Stimulated activated CD8-positive, alpha-beta memory T cell treated with anti-CD3 and anti-CD28 coated beads, Interleukin-15, amount 100 ng/mL, for 1 hour (primary cell): ENCODE measurements at places on chromosomes 3 and 15.

GRCh38 chr15:73244333-73244732 lies 124.4 kb downstream of the HCN4 start:
- no peak for DNase-seq

GRCh38 chr3:134345202-134345601 lies 29.0 kb downstream of the AMOTL2 start:
- DNase-seq: no peak

DNA sequence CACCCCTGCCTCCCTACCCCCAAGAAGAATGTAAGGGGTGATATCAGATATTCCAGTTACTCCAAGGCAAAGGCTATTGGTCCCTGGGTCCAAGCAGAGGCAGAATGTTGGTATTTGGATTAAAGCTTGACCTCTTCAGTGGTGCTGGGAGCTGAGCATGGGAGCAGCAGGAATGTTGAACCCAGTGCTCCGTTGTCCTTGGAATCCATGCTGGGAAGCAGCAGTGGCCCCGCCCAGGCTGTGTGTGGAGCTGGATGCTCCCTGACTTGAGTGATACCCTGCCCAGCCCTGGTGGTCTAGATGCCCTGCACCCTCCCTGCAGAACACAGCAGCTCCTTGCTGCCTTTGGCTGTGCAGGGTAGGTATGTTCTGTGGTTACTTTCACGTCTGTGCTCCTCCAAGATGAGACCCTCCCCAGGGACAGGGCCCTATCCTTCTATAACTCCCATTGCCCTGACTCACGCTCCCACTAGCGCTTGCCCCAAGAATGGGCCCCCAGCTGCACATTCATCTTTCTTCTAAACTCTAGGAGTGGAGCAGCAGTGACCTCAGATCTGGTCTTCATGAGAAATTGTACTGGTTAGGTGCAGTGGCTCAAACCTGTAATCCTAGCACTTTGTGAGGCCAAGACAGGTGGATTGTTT lies 35.1 kb downstream of the UMPS start:
- no peak for DNase-seq

DNA sequence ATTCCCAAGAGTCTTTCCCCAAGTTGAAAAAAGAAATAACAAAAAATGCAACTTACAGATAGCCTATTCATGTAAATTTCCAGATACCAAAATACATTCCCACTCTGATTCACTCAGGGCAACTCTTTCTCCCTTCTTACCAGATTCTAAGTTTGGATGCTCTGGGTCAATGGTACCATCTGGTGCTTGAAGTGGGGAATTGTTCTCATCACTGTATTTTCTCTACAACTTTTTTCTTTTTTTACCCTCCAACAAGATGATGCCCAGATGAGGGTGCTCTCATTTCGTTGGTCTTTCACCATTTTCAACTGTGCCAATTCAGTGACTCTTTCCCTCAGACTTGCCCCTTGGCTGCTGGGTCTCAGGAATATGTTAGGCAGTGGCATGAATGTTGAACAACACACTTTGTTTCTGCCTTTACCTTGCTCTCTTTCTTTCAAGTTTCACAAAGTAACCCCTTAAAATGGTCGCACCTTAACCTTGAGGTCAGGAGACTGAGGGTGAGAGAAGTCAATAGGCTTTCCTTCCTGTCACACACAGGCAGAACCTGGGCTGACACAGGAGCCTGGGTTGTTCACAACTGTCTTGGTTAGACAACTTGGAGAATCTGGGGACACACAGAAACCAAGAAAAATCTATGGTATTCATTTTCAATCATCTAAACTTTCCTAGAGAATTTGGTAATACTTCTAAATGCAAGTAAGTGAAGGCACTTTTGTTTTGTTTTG lies 330.7 kb upstream of the SLCO3A1 start:
- no peak for DNase-seq

DNA sequence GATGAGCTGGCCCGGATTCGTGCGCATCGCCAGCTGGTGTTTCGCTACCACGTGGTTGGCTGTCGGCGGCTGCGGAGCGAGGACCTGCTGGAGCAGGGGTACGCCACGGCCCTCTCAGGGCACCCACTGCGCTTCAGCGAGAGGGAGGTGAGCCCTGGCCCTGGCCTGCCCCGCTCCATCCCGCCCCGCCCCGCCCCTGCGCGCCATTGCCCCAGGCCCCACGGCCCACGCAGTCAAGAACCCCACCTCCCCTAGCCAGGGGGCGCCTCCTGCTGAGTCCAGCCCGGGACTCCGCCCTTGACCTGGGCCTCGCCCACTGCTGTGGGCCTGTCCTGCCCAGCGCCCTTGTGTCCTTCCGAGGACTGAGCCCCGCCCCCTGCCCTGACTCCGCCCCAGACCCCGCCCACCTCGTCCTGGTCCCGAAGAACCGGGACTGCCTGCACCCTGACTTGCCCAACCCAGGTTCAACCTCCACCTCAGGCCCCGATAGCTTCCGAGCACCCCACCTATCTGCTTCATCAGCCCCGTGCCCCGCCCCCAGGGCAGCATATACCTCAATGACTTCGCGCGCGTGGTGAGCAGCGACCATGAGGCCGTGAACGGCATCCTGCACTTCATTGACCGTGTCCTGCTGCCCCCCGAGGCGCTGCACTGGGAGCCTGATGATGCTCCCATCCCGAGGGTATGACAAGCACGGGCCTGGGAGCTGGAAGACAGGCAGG lies 14.8 kb downstream of the NT5DC2 start:
- no peak for DNase-seq

DNA sequence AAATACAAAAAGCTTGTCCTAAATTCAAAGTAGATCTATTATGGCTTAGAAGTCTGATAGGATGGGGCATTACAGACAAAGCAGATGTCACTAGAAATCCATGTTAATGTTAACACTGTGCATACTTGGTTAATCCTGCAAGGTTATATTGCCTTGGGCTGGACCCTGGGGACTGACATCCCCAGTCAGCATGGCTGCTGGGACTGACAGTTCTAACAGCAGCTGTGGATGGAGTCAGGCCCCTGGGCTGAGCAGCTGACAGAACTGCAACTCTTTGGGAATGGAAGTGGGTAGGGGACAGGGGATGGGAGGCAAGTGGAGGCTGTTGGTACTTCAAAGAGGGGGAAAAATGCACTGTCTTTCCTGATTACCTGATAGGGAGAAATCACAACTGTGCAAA lies 7.5 kb downstream of the P2RY1 start:
- DNase-seq: no peak

DNA sequence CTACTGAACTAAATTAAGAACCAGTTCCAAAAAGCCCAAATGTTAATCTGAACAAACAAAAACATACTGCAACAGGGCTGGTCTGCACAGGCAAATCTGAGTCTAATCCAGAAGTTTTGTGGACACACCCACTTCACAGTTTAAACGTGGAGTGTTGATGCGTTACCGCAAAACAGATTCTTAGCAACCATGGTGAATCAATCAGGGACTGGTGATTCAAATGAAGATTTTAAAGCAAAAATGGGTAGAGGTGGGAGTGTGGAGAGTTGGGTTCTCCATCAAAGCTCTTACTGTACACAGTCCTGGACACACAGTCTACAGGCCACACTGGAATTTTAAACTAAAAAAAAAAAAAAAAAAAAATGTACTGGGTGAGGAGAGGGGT lies 5.2 kb downstream of the ANXA2 start:
- DNase-seq: no peak

GRCh38 chr3:190886945-190887344 lies 24.5 kb upstream of the GMNC start:
- no peak for DNase-seq

DNA sequence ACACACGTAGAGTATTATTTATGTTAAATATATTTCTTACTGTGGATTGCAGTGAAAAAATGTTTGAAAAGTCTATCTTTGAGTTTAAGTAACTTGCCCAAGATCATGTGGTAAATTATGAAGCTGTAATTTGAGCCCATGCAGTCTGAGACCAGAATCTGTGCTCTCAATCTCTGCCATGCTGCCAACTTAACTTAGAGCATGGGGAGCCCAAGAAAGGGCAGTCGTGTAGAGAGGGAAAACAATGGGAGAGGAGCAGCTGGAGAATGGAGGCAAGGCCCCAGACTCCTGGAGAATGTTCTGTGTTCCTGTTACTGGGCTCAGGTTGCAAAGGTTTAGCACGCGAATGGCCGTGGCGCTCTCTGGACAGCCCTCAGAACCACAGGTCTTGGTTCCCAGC lies 311.6 kb upstream of the RASGRP1 start:
- no peak for DNase-seq

DNA sequence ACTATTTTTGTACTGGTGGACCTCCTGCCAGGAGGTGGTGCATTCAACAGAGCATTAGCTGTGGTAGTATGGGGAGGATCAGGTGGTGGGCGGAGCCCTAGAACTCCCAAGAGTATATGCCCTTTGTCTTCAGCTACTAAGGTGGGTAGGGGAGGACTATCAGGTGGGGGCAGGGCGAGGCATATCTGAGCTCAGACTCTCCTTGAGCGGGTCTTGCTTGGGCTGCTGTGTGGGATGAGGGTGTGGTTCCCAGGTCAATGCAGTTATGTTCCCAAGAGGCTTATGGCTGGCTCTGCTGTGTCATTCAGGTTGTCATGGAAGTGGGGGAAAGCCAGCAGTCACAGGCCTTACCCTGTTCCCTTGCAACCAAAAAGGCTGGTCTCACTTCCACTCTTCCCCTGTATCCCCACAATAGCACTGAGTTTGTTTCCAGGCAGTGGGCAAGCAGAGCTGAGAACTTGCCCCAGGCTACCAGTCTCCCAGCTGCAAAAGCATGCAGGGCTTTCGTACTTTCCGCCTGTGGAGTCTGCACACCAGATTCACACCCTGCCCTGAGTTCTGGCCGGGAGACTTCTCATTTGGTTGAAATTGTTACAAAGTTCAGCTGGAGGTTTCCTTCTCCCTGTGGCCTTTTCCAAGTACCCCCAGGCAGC lies 93.7 kb upstream of the DPPA4 start:
- no peak for DNase-seq

DNA sequence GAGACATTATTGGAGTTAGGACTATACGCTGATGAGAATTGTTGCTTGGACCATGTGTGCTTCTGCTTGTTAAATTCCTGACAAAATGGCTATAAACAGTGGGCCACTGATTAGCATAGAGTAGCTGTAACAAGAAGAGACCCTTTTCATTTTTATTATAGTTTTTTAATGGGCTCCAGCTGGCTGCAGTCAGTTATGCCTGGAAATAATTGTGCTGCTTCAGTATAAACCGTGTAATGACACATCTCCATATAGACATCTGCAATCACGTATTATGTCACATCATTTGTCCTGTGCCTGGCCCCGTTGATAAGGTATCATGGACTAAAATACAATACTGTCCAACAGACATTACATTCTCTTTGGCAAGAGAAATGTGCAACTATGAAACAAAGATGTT lies 50.9 kb downstream of the ARPP21 start:
- no peak for DNase-seq

- no peak for DNase-seq
Measured at GRCh38 chr3:101038880-101039279, 45.7 kb upstream of the ABI3BP start.

DNA sequence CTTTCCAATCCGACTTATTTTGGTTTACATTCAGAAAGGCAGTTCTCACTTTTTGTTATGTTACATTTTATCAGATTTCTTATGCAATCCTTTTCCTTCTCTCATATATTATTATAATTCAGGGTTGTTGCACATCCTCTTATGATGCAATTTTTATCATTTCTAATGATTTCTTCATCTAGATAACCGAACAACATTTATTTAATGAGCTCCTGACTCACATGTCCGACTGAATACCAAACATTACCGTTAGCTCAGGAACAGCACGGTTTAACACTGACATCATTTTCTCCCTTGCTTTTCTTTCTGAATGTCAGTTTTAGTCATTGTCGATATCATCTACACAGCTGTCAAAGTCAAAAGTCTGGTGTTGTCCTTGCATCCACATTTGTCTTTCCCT lies 199.2 kb downstream of the BCHE start:
- DNase-seq: no peak

GRCh38 chr15:66231394-66232266 lies 21.9 kb downstream of the MEGF11 start:
- no peak for DNase-seq

DNA sequence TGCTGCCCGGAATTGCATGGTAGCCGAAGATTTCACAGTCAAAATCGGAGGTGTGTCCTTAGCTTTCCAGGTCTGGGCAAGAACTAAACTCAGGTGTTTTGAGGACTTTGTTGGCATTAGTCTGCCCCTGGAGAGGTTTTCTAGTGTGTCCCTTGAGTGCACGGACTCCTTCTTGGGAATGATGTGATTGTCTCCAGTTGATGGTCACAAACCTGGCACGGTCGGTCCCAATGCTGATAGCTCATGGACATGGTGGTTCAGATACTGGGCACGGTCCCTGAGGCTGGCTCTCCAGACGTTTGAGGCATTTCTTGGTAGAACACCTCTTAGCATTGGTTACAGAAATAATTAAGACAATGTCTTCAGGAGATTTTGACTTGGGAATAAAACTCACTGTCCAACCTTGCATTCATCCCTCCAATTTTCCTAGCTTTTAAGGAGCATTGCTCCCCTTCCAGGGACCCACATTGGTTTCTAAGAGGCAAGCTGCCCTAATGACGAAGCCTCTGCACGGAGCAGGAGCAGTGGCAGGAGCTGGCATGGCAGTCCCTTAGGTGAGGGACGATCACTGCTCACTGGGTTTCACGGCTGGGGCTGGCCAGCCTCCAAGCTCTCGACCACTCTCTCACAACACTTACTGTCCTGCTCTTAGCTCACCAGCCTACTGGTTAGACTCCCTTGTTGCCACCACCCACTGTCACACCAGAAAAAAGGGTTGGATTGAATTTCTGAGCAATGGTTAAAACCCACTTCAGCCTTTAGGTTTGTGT lies 68.1 kb downstream of the PGPEP1L start:
- DNase-seq: no peak

DNA sequence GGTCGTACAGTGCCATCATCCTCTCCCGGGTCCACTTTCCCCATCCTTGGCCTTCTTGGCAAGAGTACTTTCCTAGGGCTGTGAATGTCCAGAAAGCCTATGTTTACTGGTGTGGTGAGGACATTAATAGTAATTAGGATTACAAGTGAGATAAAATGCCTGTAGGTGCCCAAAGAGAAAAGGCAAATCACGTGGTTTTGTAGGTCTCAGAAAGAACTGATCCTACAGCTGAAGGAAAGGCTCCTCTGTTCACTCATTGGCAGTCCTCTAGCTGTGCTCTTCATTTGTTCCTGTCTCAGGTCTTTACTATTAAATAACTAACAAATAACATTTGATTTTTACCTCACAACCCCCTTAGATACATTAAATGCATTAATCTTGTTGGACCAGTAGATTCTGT lies 220.1 kb upstream of the CBLB start:
- DNase-seq: no peak

GRCh38 chr3:66675366-66675765 lies 174.5 kb upstream of the LRIG1 start:
- no peak for DNase-seq

- DNase-seq: no peak
Measured at GRCh38 chr3:171237009-171237385, 210.5 kb upstream of the SLC2A2 start.
